ENCODE measurements at places on chromosomes 3 and 15.
A peak's percentile ranks its signal among the peaks of the same experiment; 100 is the strongest.

GRCh38 chr3:29072611-29073010 is 208.3 kb upstream of the RBMS3 start:
- no peak for DNase-seq

GRCh38 chr15:64225804-64226203 is 63.0 kb upstream of the PPIB start:
- DNase-seq, result no peak

GRCh38 chr3:138620431-138620830 is 11.9 kb downstream of the FAIM start:
- no peak for DNase-seq

- DNase-seq, result peak; percentile 57
These were observed 19.3 kb downstream of the DNASE1L3 start for GRCh38 chr3:58191361-58191991.

DNA sequence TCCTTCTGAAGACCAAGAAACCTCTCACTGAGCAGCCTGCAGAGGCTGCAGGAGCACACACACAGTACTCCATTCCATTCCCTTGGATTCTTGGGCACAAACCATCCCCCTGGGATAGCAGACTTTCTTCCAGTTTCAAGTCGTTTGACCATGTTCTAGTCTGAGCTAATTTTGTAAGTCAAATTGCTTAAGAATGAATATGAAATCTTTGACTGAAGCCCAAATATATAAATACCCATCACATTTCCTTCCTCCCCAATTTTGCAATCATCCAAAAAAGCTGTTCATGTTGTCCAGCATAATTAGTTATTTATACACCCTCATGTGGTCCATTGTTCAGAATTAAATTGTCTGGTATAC is 231.2 kb upstream of the TPRG1 start:
- DNase-seq, result no peak

- no peak for DNase-seq
These were observed 11.0 kb upstream of the VPS39 start for GRCh38 chr15:42218953-42219592.

GRCh38 chr3:43484926-43485488 is 136.8 kb downstream of the ANO10 start:
- DNase-seq, result no peak

GRCh38 chr3:13624671-13625125 is 75.8 kb downstream of the FBLN2 start:
- no peak for DNase-seq

- peak; percentile 30 for DNase-seq
These were observed 38.6 kb upstream of the APH1B start for GRCh38 chr15:63238796-63239195.

DNA sequence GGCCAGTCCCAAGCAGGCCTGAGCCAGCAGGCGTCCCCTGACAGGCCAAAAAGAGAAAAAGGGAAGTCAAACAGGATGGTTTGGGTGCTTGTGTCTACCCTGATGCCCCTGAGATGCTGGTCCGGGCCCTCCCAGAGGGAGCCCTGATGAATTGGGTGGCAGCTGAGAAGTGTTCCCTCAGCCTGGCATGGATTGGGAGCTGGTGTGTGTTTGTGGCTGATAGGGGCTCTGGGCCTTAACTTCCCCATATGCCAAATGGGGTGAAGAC is 1.4 kb downstream of the FBLN2 start:
- DNase-seq, result no peak

- DNase-seq, result no peak
These were observed 262.3 kb downstream of the GAP43 start for GRCh38 chr3:115885621-115886020.

- no peak for DNase-seq
These were observed 271.6 kb upstream of the CBLB start for GRCh38 chr3:106140431-106140830.

GRCh38 chr3:75136100-75136897 is 521.8 kb upstream of the CNTN3 start:
- DNase-seq, result no peak

DNA sequence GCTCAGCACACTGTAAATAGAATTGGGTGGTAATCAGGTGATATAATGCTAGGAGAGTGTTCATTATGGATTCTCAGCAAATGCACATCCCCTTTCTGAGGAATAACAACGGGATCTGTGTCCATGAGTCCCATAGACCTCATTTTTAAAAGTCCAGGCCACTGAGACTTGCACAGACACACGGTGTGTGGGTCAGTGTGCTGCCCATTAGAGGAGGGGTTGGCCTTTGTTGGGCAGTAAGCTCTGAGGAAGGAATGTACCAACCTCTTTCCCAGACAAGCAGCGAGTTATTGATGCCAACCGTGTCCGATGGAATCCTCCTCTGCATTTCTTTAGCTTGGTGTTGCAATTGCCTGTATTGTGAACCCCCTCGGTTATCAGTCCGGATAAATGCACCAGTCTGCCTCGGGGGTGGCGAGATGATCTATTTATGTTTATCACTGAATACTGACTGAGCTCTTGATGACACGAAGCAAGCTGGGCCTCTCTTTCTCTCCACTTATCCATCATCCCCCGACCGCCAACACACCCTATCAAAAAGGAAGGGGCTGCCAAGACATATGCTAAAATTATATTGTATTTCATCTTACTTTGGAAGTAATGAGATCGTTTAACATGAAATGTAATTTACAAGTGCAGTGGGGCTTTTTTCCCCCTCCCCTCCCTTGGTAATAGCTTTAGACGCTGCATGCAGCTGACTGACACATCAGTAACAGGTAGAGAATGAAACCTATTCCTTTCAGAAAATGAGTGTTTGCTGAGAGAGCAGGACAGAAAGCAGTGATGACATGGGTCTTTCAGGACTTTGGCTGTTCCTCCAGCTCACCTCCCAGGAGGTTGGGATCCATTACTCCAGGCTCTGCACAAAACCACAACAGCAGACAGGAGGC is 126.6 kb upstream of the ST8SIA2 start:
- DNase-seq, result no peak

DNA sequence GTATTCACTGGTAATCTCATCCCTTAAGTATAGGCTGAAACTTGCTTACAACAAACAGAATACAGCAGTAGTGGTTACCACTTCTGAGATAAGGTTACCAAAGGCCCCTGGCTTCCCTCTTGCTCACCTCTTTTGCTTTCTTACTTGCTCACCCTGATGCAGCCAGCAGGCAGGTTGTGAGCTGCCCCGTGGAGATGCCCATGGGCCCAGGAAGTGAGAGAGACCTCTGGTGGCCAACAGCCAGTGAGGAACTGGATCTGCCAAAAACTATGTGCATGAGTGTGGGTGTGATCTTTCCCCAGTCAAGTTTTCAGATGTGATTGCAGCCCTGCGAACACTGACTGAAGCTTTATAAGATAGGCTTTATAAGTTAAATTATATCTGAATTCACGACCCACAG is 48.7 kb downstream of the NMNAT3 start:
- no peak for DNase-seq

- no peak for DNase-seq
These were observed 107.3 kb downstream of the ITPR1 start for GRCh38 chr3:4600493-4600892.

DNA sequence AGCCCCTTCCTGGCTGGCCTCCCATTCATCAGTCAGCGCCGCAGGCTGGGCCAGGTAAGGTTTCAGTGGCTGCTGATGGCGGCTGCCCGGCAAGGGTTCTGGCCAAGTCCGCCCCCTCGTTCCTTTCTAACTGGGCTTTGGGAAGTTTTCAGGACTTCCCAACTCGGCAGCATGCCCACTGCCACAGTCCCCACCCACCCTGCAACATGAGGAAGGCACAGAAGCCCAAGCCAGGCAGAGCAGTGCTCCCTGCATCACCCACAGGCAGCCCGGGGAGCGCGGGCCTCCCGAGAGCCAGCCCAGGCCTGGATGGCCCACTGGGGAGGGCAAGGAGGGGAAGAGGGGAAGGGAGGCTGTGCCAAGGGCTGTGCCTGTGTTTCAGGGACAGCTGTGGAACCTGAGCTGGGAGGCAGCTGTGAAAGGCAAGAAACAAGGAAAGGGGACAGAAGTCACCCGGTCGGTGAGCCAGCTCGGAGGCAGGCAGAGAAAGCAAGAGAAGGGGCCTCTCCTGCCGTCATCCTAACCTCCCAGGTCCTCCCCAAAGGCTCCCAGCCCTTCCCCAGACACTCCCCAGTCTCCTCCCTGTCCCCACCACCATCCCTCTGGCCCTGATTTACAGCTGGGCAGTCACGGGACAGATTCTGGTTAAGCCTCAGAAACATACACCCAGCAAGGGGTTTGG is 73.9 kb downstream of the CPN2 start:
- DNase-seq, result peak; percentile 76

GRCh38 chr3:158842976-158843375 is 41.1 kb downstream of the MFSD1 start:
- no peak for DNase-seq

- peak; percentile 32 for DNase-seq
These were observed 29.8 kb upstream of the RPL29 start for GRCh38 chr3:52025453-52025852.

GRCh38 chr3:82293867-82294266 is 532.4 kb upstream of the GBE1 start:
- DNase-seq, result no peak

DNA sequence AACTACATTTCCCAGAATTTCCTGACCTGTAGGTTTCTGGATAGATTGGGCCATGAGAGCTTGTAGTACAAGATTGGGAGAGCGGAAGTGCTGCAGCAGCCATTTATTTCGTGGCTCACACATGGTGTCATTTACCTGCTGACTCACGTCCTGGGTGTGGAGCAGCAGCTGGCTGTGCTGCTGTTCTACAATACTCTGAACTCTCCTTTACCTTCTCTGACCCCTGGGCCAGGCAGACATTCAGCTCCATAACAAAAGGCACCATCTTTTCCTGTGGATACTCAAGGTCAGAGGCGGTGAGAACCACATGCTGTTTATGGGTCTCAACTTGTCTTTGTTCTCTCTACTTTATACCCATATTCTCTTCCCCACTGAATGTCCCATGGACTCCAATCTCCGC is 490.2 kb downstream of the IGSF11 start:
- no peak for DNase-seq

DNA sequence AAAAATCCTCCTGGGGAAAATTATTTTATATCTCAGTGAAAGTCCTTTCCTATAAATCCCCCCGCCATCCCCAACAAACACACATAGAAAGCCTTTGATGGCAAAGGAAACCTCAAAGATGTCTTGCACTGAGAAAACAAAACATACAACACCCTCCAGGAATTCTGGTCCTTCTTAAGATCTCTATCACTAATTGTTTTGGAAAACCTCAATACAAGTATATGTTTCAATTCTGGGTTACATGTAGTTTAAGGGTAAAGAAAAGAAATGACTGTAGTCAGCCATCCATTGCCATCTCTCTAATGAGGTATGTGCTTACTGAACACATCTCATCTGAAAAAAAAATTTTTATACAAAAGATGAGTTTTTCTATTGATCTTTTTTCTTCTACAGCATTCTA is 97.3 kb downstream of the FSIP1 start:
- DNase-seq, result no peak

DNA sequence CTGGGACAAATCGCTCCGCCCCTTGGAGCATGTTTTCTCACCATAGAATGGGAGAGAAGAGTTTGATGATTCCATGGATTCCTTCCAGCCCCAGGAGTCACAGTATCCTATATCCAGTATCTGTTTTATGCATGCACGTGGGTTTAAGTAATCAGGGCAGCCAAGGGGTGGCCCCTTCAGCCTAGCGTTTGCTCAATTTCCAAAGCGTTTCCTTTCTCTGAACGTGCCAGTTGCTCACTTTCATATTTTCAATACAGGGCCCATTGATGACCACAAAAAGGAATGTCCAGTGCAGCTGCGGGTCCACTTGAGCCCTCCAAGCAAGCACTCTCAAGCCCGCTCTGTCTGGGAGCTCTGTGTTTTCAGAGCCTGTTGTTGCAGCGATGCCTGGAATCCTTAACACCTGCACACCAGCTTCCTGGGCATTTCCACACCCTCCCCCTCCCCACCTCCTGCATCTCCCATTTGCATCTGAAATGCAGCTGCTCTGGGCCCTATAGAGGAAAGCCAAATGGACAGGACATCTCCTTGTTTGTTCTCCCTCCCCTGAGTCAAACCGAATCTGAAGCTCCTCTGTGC is 164.3 kb upstream of the LPP start:
- no peak for DNase-seq

GRCh38 chr3:183818706-183819624 is 6.4 kb downstream of the MAP6D1 start:
- no peak for DNase-seq

DNA sequence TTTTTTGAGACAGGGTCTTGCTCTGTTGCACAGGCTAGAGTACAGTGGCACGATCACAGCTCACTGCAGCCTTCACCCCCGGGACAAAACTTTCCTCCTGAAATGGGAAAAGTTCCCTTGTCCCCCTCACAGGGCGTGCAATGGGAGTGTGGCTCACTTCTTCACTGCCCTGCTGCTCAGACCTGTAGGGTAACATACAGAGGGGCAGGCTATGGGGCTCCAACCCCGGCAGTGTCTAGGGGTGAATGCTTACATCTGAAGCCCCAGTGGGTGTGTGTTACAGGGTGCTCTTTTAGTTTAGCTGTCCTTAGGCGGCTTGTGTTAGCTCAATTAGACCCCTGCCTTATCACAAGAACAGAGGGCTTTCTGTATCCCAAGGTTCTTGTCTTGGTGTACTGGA is 157.3 kb downstream of the RBPMS2 start:
- DNase-seq, result no peak

DNA sequence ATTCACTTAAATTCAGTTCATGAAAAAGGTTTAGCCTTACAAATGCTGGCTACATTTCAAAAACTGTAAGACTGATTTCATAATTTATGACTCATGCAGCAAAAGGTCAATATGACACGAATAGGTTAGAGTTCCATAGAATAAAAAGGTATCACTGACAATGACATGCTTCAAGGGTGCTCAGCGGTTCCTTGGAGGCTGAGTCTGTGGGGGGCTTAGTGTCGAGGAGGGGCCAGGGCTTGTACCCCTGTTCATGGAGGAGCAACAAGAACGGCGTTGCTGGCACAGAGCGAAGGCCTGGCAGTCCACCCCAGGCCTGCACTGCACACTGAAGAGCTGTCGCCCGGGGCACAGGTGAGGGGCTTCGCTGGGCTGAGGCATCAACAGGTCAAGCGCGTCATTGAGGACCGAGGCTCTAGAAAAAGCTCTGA is 174.2 kb downstream of the NR1D2 start:
- no peak for DNase-seq
